Left ventricle myocardium inferior (tissue), 1 donor: ENCODE measurements at places on chromosomes 7 and 10.

- DNase-seq: no peak
These were observed 48.7 kb upstream of the DYNC1I1 start for GRCh38 chr7:95723583-95724180.

DNA sequence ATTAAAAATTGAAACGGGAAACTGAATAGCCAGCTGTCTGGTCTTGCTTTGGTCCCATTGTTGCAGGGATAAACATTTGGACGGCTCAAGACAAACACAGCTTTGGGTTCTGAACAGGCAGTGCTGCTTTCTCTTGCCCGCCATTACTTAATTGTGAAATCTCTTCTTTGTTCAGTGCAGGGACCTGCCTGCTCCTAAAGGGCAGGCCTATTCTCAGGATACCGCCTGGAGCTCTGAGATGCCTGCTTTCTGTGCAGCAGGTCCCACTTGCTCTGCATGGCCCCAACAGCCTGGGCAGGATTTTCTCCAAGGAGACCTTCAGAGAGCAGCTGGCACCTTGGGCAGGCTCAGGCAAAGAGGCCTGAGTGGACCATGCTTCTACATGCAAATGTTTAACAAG lies 237.6 kb downstream of the KCNMA1 start:
- no peak for DNase-seq

DNA sequence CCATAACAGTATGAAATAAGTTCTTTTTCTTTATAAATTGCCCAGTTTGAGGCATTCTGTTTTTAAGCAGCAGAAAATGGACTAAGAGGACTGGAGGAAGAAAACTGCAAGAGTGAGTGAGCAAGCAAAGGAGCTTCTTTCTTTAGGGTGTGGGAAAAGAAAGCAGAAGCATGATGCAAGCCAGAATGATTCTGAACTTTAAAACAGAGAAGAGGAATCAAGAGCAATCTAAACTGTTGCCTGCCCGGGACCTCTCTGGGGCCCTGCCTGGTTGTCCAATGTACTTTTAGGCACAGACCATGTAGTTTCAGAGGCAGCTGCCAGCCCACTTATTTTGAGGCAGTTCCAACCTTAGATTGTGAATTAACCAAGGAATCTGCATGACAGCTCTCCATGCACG lies 186.3 kb downstream of the PLPP4 start:
- DNase-seq: no peak

DNA sequence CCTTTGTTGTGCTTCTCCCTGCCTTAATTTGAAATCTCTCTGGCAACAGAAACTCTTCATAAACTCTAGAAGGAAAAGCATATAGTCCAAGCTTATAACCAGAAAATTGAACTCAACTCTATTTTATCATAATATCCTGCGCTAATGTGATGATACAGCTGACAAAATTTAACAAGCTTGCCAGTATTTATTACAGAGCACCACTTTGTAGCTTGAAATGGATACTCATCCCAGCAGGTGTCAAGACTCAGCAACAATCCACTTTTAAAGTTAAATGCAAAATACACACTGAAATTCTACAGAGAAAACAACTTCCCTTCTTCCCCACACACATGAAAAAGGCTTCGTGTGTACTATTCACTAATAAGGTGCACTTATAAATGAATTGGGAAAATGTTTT lies 228.9 kb downstream of the AGMO start:
- no peak for DNase-seq

DNA sequence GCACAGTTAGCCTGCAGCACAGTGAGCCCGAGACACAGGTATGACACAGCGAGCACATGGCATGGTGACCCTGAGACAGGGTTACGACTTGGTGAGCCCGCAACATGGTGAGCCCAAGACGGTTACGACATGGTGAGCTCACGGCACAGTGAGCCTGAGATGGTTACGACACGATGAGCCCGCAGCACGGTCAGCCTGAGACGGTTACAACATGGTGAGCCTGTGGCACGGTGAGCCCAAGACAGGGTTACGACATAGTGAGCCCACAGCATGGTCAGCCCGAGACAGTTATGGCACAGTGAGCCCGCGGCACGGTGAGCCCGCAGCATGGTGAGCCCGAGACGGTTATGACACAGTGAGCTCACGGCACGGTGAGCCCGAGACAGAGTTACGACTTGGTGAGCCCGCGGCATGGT lies 156.1 kb downstream of the MAD1L1 start:
- no peak for DNase-seq

DNA sequence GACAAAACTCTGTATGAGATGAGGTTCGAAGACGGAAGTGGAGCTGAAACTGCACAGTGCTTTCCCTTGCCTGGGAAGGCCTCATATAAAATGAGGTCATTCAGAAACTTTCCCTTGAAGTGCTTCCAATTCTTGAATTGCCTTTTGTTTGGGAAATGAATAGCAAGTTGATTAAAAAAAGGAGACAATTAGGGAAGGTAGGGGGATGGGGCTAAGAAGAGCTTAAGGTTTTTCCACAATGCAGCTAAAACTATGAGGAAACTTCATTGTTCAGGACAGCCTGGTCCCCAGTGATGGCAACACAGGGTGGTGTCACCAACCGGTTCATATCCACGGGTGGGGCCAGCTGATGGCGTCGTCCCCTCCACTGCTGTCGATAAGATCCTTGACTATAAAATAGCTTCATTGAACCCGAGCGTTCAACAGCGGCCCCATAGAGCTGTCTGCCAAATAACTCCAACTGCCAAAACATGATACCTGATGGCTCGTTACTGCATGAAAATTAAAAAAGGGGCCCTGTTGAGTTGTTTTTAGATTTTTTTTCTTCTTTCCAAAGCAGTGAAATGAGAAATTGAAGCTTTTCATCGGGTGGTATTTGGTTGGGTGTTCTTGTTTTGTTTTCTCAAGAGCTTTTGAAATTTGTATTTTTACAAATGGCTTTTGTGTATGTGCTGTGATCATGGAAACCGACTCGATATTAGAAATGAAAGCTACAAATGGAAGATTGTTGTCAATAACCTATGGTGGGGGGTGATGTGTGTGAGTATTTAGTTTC lies 2.8 kb upstream of the CELF2 start:
- peak; percentile 28 for DNase-seq

DNA sequence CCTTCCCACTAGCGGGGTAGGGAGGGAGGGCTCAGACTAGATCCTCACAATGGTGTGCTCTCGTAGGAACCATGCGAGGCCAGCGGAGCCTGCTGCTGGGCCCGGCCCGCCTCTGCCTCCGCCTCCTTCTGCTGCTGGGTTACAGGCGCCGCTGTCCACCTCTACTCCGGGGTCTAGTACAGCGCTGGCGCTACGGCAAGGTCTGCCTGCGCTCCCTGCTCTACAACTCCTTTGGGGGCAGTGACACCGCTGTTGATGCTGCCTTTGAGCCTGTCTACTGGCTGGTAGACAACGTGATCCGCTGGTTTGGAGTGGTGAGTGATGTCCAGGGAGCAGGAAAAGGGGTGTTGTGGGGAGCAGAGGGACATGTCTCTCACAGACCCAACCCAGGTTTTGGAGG lies 5.6 kb downstream of the ZDHHC16 start:
- no peak for DNase-seq

GRCh38 chr10:368579-369220 lies 233.4 kb downstream of the ZMYND11 start:
- no peak for DNase-seq

GRCh38 chr10:58373442-58373827 lies 11.8 kb upstream of the TFAM start:
- DNase-seq: no peak

- DNase-seq: no peak
These were observed 36.9 kb downstream of the ZPBP start for GRCh38 chr7:50056131-50056530.

- no peak for DNase-seq
These were observed 443 bp downstream of the MYOF start for GRCh38 chr10:93481637-93482144.

DNA sequence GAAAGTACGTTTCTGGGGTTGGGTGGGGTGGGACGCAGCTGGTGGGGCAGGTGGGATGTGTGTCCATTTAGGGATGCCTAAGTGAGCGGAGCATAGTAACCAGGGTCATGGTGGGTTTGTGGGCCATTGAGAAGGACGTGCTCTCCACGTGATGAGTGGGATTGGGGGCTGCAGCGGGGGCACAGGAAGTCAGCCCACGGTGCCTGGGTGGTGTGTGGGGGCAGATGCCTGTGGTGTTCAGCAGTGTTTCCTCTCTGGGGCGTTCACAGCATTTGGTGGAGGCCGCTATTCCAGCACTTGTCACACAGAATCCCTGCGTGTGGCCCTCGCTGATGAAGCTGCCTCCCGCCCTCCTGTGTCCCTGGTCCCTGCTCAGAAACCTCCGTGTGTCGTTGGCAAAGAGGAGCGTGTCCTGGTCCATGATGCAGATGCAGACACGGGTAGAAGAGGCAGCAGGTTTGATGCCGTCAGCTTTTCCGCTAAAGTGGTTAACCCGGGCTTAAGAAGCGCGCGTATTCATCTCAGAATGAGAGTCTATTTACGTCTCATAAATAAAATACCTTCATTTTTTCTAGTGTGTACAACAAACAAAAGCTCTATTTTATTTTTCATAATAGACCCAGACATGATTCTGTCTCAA lies 274.2 kb downstream of the ADARB2 start:
- DNase-seq: no peak

- DNase-seq: no peak
These were observed 210.8 kb upstream of the CSTF2T start for GRCh38 chr10:51910189-51910588.

- DNase-seq: no peak
These were observed 304.3 kb upstream of the SP4 start for GRCh38 chr7:21123586-21123985.

DNA sequence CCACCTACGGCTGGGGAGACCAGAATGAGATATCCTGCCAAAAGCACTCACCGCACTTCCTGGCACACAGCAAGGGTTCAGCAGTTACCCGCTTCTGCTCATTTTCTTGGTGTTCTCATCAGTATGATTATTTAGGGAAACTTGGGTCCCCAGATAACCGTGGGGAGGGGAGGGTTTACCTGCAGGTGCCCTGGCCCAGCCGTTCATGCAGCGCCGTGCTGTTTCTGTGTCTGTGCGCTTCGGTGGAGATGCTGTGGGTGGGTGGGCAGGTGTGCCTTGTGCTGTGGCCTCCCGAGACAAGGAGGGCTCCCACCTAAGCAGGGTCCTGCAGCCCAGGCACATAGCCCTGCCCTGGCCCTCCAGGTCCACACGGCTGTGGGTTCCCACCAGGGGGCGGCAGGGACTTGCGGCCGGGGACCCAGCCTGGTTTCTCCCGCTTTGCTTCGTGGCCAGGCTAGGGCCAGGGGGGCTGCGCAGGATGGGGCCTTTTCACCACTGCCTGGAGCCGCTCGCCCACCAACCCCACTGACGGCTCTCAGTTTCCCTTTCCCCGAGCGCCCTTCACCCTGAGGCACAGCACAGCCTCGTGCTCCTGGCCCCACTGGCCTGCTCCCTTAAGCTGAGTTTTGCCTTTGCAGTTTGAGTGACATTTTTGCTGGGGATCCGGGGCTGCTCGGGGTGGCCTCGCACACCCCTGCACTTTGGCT lies 78.5 kb downstream of the LHPP start:
- DNase-seq: peak; percentile 71

DNA sequence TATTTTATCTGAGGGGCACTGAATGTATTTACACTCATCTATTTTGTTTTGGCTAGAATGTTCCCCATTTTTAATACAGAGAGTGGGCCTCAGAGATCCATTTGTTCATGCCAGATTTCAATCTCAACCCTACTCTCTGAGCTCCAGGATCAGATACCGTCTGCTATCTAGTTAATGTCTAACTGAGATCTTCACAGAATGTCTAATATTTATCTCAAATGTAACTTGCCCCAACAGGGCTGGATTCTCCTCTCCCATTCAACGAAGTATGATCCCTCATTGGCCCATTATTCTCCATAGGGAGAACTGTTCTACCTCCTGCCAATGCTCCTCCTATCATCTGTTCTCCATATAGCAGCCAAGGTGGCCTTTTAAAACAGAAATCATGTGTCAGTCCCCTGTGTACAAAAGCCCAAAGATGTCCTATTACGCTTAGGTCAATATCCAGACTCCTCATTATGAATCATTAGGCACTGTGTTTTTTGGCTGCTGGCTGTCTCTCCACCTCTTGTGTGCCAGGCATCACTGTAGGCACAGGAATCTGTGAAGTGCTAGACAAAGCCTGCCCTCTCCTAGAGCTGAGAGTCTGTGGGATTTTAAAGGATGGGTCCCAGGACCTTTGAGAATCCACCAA lies 169.3 kb upstream of the AGK start:
- no peak for DNase-seq

GRCh38 chr10:83959328-83959727 lies 180.0 kb upstream of the GHITM start:
- DNase-seq: no peak

- peak; percentile 36 for DNase-seq
These were observed 48.8 kb upstream of the CARD11 start for GRCh38 chr7:3092468-3092867.

GRCh38 chr7:147096629-147097028 lies 980.0 kb downstream of the CNTNAP2 start:
- no peak for DNase-seq

DNA sequence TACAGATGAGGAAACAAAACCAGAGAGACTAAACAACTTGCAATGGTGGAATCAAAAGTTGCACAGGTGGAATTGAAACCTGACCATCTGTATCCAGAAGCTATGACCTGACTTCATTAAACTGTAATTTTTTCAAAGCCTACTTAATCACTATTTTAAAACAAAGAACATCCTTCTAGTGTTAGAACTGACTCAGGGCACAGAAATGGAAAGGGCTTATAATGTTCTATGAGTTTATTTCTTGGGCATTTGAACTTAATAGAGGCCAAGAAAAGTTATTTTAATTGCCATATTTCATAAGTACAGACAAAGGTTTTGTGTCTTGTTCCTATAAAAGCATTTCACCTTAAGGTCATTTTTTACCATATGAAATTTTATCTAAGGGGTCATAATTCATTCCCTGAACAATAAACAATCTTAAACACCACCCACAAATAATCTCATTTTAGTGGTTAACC lies 8.8 kb downstream of the ITGB1 start:
- DNase-seq: no peak

- DNase-seq: no peak
These were observed 51.8 kb downstream of the MARCHF5 start for GRCh38 chr10:92342796-92343195.

GRCh38 chr7:134954197-134955082 lies 31.9 kb upstream of the AGBL3 start:
- DNase-seq: no peak

GRCh38 chr7:28487487-28487886 lies 75.2 kb downstream of the CREB5 start:
- DNase-seq: no peak

DNA sequence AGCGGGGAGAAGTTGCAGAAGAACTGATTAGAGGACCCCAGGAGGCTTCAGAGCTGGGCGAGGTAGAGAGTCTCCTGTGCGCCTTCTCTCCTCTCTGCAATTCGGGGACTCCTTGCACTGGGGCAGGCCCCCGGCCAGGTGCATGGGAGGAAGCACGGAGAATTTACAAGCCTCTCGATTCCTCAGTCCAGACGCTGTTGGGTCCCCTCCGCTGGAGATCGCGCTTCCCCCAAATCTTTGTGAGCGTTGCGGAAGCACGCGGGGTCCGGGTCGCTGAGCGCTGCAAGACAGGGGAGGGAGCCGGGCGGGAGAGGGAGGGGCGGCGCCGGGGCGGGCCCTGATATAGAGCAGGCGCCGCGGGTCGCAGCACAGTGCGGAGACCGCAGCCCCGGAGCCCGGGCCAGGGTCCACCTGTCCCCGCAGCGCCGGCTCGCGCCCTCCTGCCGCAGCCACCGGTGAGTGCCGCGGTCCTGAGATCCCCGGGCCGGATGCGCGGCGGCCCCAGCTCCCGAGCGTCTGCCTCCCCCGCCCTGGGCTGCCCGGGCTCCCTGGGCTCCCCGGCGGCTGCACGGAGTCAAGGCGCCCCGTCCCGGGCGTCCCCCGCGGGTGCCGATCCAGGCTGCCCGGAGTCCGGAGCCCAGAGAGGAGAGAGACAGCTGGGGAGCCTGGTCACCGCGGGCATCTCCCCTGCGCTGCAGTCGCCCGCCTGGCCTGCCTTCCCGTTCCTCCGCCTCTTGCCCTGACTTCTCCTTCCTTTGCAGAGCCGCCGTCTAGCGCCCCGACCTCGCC lies at the start of gene PLAU:
TSS of gene PLAU (plus strand) at position 369 of the 789 bp plus-strand sequence. CDS start 424 bp downstream, outside the sequence.
- DNase-seq: peak; percentile 60
